CD4-positive, alpha-beta T cell (primary cell): ENCODE measurements at places on chromosomes 3 and 15.

DNA sequence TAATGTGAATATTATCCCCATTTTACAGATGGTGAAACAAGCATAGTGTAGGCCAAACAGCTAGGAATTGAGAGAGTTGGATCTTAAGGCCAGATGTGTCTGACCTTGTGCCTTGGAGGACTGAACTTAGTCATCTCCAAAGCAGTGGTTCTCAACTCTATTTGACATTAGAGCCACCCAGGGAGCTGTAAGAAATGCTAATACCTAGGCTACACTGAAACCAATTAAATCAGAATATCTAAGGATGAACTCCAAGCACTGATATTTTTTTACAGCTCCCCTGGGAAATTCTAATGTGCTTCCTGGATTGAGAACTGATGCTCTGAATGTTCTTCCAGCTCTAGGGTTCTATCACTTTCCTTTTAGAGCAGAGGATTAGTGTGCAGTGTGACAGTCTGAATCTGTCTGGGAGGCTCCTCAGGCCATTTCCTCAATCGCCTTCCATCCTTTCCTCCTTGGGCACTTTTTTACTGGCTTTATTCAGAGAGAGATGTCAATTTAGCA lies 32.3 kb downstream of the POLR2M start:
- no peak for DNase-seq

DNA sequence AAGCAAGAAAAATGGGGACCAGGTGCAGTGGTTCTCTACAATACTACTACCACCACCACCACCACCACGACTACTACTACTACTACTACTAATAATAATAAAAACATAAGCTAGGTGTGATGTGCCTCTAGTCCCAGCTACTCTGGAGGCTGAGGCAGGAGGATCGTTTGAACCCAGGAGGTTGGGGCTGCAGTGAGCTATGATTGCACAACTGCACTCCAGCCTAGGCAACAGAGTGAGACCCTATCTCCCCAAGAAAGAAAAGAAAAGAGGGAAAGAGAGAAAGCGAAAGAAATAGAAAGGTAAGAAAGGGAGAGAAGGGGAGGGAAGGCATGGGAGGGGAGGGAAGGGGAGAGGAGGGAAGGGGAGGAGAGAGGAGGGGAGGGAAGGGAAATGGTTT lies 350.6 kb downstream of the FOXP1 start:
- no peak for DNase-seq

GRCh38 chr3:23987356-23987755 lies 42.3 kb downstream of the NR1D2 start:
- DNase-seq, result no peak

DNA sequence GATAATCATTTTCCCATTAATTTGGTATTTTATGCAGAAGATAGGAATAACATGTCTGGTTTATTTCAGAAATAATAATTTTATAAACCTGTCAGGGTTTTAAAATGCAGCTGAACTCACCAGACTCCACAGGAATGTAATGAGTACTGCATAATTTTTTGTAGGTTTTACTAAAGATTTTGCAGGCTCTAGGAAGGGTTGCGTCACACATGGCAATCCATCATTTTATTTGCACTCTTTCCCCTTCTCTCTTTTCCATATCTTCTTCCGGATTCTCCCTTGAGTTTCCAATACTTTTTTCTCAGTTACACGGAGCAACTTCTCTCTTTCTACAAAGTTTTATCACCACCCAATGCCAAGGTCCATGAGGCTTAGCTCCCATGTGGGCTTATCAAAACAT lies 234.7 kb downstream of the NFKBIZ start:
- no peak for DNase-seq

- DNase-seq, result no peak
Measured at GRCh38 chr3:145882436-145882835, 278.5 kb downstream of the PLOD2 start.

- DNase-seq, result no peak
Measured at GRCh38 chr3:14549256-14549919, 9.2 kb upstream of the GRIP2 start.

DNA sequence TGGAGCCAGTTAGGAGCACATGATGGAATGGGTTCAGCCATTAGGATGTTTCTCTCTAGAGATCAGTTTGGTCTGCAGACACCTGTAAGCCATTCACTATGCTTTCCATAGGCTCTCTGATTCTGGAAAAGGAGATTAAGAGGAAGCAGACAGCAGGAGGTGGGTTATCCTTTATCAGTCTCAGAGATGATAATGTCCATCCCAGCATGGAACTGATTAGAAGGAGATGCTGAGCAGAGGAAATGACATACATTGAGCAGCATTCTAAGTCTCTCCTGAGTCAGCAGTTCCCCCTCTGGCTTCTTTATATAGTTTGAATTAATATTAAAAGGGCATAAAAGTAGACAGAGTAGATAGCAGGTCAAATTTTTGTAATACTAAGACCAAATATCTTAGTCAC lies 591.1 kb downstream of the GBE1 start:
- DNase-seq, result no peak

GRCh38 chr3:124557-125179 lies 71.9 kb upstream of the CHL1 start:
- no peak for DNase-seq

GRCh38 chr3:46693038-46693891 lies at the start of gene ALS2CL:
Gene ALS2CL, minus strand, starts transcription at chr3:46693679. Its CDS starts 4,239 bp downstream, at chr3:46689440.
- DNase-seq, result peak; percentile 89

GRCh38 chr3:46383951-46384330 lies 13.2 kb downstream of the CCR5 start:
- DNase-seq, result no peak

DNA sequence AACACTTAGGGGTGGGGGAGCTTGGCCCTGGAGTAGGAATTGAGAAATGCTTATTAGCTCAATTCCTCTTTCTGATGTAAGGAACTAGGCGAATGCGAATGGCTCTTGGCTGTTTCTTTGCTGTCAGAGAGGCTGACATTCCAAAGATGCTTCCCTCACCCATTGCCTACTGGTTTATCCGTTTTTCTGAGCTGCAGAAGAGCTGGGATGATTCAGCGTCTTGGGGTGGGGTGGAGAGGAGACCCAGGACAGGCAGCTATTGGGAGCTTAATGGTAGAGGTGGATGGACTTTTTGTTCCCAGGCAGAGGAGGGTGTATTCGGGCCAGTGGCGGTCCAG lies 9.8 kb downstream of the PLEKHO2 start:
- no peak for DNase-seq

GRCh38 chr3:112597945-112598344 lies 36.1 kb downstream of the SLC35A5 start:
- DNase-seq, result no peak

DNA sequence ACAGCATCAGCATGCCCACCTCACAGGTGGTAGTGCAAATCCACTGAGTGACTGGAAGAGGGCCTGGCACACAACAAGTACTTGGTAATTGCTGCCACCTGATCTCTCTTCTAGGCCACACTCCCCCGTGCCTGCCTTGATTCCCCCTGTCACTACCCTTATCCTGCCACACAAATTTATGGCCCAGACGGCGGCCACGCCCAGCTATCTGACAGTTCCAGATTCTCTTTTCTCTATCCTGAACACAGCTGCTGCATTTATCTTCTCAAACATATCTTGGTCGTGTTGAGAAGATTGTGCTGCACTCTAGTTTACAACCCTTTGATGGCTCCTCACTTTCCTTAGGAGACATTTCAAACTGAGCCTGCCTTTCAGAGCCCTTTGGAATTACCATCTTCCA lies 585.2 kb downstream of the NTRK3 start:
- DNase-seq, result no peak

- DNase-seq, result no peak
Measured at GRCh38 chr3:64251019-64251418, 25.8 kb upstream of the PRICKLE2 start.

DNA sequence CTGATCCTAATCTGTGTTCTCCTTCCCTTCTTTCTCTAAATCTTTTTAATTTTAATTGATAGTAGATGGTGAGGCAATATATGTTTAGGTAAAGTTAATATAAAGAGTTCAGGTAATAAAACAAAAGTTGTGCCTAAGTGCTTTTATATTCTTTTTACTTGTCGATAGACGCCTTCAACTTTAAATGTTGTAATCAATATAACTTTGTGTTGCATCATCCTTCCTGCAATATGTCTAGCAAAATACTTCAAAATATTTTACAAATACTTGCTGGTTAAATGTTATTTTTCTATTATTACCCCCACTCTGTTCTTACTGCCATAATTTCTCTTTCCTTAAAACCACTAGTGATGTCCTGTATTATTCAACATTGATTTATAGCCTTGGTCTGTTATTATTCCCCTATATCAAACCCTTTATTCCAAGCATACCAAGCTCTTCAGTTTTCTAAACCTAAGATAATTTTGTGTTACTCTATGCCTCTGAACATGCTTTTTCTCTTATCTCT lies 92.4 kb downstream of the NAALADL2 start:
- no peak for DNase-seq

DNA sequence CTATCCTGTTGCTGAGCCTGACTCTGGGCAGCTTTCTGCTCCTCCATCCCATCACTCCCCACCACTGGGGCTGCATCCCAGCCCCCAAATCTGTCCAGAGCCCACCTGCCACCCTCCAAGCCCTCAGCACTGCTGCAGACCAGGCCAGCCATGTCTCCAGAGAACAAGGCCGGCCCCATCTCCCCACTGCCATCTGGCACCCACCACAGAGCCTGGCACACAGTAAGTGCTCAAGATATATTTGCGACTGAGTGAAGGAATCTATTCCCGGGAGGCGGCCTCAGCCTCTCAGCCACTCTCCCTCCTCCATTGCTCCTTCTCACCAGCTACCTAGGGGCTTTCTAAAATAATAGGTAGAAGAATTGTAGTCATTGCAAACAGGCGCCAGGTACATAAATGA lies 4.8 kb downstream of the PLXND1 start:
- DNase-seq, result no peak

GRCh38 chr3:129228891-129229585 lies 20.4 kb upstream of the COPG1 start:
- DNase-seq, result no peak

GRCh38 chr3:126421573-126422119 lies 26.9 kb downstream of the CFAP100 start:
- DNase-seq, result no peak

- no peak for DNase-seq
Measured at GRCh38 chr15:81255958-81256320, 59.3 kb downstream of the IL16 start.

GRCh38 chr15:62141643-62142588 lies 23.2 kb downstream of the C2CD4B start:
- DNase-seq, result no peak

DNA sequence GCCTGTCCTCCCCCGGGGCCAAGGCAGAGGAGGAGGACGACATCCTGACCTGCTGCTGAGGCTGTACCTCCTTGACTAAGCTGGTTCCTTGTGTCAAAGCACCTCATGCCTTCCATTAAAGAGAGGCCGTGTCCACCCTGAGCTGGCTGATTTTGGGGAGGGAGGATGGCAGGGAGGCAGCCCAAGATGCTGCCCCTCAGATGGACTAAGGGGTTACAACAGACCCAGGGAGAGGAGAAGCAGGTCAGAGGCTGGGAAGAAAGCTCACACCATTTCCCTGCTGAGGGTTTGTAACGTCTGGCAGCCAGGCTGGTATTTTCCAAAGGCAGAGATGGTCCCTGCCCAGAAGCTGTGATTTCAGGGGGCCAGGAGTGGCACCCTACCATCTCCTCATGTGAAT lies 2.7 kb upstream of the ITIH3 start:
- DNase-seq, result no peak

- DNase-seq, result no peak
Measured at GRCh38 chr15:79433276-79433990, 1.3 kb downstream of the MINAR1 start.

DNA sequence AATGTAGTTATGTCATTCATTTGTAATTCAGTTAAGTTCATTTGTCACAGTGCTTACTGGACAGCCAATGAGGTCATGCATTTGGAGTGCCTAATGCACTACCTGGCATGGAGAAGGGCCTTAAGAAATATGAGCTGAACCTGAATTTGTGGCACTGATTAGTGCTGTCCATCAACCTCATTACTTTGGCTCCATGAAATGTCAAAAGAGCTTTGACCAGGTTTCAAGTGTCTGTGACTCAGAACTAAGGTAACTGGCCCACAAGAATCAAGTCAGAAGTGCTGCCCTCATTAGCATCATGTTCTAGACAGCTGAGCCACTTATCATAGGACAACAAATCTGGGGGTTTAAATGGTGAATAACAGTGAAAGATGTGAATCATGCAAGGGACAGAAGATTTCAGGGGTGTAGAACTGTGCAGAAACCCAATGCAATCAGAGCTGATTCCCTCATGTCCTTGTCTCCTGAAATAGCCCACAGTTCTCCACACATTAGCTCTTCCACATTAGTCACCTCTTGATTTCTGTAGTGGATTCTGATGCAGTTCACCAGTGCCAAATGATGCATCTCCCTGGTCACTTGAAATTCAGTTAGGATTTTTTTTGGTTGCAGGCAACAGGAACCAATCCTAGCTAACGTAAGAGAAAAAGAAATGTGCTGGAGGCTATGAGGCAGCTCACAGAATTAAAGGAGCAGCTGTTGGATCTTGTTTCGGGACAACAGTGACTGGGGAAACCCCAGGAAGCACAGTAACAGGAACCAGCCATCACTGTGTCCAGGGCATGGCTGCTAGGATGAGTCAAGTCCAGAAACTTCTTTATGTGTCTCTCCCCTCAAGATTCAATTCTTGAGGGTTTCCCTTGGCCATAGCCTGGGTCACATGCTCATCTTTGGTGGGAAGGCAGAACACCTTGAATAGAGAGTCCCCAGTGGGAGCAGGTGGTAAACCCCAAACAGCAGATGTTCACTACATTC lies 38.7 kb downstream of the CHST2 start:
- DNase-seq, result no peak

- DNase-seq, result no peak
Measured at GRCh38 chr15:73608941-73609340, 24.2 kb downstream of the NPTN start.

- no peak for DNase-seq
Measured at GRCh38 chr15:90184119-90184785, 16.9 kb upstream of the SEMA4B start.

GRCh38 chr3:139634111-139634635 lies 43.6 kb downstream of the NMNAT3 start:
- no peak for DNase-seq

- DNase-seq, result no peak
Measured at GRCh38 chr15:58340176-58340575, 91.6 kb upstream of the LIPC start.

DNA sequence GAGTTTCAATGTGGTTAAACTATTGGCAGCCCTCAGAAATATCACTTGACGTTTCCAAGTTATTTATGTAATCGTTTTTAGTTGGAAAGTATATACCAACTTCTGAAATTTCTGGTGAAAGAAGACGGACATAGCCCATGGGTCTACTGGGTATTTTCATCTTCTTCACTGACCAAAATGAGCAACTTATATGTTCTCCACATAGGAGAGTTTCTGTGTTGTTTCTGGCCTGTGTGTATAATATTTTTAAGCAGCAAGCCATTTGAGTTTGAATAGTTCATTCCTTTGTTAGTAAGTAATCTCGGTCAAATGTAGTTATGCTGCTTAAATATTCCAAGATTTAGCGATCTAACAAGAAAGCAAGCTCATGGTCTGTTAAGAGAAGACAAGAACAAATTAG lies 57.3 kb downstream of the ADAMTSL3 start:
- DNase-seq, result no peak

GRCh38 chr3:73954506-73954905 lies 329.8 kb upstream of the PDZRN3 start:
- DNase-seq, result no peak

- no peak for DNase-seq
Measured at GRCh38 chr3:36124118-36124796, 256.0 kb upstream of the STAC start.
